Left colon (tissue), 2 donors: ENCODE measurements at places on chromosomes 2 and 18.
A peak's percentile ranks its signal among the peaks of the same experiment; 100 is the strongest.

DNA sequence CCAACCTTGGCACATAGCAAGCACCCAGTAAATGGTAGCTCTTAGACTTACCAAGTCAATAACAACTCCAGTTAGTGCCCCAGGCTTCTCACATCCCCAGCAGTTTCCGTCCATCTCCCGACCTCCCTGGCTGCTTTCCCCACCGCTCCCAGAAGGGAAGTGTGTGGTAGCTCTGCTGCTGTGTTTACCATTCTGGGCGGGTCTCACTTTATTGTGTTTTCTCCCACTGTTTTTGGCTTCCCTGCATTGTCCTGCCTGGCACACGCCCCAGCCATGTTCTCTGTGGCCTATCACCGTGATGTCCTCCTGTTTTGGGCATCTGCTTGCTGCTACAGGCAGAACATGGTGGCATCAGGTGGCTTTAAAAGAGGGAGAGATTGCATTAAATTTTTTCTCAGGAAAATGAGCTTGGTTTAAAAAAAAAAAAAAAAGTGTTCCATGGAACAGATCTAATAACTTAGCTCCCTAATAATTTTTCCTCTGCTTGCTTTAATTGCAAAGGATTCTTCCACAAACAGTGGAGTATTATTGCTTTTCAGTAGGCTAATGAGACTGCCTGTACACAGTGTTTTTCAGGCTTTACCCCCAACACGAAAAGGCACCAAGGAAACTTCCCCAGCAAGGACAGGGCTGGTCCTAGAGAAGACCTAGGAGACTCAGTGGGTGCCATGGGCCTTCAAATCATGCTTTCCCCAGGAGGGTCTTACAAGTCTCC is 8.0 kb upstream of the COX7A2L start:
- DNase-seq = peak; percentile 68

DNA sequence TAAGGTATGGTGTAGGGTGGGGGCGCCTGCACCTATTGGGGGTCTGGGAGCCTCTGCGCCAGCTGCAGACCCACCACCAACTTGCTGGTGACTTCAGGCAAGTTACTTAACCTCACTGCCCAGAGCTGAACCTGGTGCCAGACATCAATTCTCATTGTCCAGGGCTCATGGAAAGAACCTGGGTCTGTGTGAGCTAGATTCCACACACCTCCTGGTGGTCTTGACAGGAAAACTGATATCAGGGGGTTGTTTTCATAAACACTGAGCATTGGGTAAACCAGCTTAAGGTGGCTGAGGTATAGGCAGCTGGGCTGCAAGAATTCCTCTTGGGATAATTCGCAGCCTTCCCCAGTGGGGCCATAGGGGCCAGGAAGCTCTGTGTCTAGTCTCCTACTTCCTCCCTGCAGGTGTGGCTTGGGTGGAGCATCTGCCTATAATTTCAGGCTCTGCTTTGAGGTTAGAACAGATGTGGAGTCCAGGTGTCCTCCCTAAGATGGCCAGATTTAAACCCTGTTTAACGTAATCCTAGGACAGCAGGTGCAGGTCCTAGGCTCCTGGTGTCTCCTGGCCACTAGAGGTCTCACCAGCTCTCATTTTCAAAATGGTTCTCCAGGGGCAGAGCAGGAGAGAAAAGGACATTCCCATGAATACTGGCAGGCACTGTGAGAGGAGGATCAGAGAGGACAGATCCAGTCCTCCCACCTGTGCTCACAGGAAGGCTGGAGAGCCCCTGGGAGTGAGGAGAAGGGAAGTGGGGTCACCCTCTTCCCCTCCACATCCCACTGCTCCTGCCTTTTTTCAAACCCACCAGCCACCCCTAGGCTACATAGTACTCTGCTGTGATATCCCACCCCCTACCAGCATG is 100.4 kb upstream of the SMAD2 start:
- DNase-seq = peak; percentile 64

- no peak for DNase-seq
Observed at GRCh38 chr2:88751768-88752167, 60.3 kb downstream of the RPIA start.

DNA sequence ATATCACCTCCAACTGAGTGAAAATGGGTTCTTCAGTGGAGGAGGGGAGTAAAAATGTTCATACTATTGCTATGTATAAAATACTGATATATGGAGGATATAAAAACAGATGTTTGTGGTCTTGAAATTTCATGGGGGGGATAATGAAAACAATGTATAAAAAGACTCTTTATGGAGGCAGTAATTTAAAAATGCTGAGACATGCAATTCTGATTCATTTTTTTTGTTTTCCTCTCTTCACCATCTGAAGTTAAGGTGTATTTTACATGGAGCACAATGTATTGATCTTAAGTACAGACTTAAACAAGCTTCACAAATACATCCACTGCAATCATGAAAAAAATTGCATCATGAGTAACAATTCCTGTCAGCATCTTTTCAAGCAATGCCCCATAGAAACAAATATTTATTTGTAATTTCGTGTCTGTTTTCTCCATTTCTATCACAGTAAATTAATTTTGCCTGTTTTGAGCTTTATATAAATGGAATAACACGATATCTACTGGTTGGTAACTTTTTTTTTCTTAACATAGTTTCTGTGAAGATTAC is 393.2 kb upstream of the ZNF804A start:
- no peak for DNase-seq

GRCh38 chr18:62497190-62497772 is 25.5 kb upstream of the ZCCHC2 start:
- peak; percentile 29 for DNase-seq

- DNase-seq = no peak
Observed at GRCh38 chr2:236440110-236440881, 129.3 kb upstream of the ACKR3 start.

GRCh38 chr2:29797916-29798315 is 123.5 kb downstream of the ALK start:
- DNase-seq = no peak

GRCh38 chr2:84906108-84906899 is 848 bp downstream of the TMSB10 start:
- DNase-seq = peak; percentile 62

DNA sequence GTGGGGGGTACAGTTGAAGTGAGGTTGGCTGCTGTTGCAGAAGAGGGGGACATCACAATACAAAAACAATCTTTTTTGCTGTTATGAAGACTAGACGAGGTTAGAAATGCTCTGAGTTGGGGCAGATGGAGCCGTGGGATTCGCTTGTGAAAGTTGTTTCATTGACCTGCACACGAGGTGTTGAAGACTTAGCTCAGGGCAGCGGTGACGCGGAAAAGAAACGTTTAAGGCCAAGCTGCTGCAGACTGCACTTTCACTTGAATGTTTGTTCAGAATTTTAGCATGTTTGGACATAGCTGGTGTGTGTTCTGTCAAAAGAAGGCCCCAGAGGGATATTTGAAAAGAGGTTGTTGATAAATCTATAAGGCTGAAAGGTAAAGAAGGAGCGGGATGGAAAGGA is 46.3 kb downstream of the MTCL1 start:
- DNase-seq = no peak

GRCh38 chr2:195819276-195819675 is 162.2 kb downstream of the SLC39A10 start:
- no peak for DNase-seq

DNA sequence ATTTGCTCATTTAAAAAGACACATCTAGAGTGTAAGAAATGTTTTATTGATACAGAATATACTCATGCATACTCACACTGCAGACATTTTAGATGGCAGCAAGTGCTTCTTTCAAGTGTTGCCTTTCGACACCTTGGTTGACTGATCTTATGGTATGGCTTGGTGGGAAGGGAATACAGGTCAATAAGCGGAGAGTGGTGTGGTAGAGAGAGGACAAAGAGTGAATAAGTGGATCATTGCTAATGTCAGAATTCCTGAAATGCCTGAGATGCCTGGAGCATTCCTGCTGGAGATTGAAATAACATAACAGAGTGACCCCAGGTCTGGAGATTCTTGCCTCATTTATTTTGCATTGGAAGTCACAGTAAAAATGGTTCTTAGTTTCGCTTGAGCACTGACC is 76.7 kb downstream of the RND3 start:
- no peak for DNase-seq

- DNase-seq = peak; percentile 74
Observed at GRCh38 chr2:121095257-121096080, 189.5 kb downstream of the TFCP2L1 start.
